ENCODE measurements at places on chromosomes 1 and 21.
A peak's percentile ranks its signal among the peaks of the same experiment; 100 is the strongest.

DNA sequence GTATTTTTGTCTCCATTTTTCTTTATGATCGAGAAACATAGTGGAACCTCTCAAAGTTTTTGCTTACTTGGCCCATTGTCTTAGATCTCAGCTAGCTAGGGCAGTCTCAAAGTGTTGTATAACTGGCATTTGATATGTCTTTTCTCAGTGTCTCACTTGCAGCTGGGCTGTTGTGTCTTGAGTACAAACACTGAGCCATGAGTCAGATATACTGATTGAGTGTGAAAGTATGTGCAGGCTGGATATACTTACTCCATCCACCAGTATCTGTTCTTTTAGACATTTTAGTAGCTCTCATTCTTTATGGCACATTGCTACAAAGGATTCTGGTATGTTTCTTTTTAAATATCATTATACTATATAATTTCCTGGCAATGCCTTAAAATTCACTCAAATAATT is 14.3 kb upstream of the GPR52 start:
- DNase-seq, result no peak

GRCh38 chr1:152823294-152823693 is 4.0 kb upstream of the LCE1A start:
- no peak for DNase-seq

- DNase-seq, result no peak
Measured at GRCh38 chr1:35287807-35288640, 19.5 kb downstream of the ZMYM4 start.

GRCh38 chr21:36709868-36710728 is 11.2 kb downstream of the SIM2 start:
- DNase-seq, result peak; percentile 79

- no peak for DNase-seq
Measured at GRCh38 chr1:193070386-193070753, 11.0 kb downstream of the RO60 start.

DNA sequence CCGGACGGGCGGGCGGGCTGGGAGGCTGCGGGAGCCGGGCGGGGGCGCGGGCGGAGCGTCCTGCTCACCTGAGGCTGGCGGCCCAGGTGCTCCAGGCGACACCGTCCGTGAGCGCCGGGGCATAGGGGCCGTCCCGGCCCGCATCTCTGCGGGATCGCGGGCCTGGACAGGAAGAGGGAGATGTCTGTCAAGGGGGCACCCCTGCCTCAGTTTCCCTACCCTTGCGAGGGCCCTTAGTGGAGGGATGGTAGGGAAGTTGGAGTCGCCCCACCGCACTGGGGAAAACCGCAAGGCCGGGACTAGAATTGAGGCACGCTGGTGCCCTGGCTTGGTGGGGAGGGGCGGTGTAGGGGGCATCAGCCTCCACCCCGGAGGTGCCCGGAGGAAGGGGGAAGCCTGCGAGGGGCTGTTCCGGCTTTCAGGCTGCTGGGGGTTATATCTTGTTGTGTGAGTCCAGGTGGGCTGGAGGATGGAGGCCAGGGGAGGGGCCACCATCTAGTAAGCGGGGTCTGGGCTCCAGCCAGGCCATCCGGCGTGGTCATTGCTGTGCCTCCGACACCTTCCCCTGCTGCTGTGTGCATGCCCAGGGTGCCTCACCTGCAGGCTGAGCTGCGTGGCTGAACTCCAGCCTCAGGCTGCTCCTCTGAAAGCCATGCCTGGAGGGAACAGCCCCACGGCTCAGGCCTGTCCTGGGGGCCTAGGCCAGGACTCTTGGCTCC is 580 bp downstream of the VWA1 start:
- DNase-seq, result no peak

GRCh38 chr1:81179242-81179641 is 621.5 kb upstream of the ADGRL2 start:
- DNase-seq, result no peak

- no peak for DNase-seq
Measured at GRCh38 chr1:202249436-202249835, 55.8 kb downstream of the LGR6 start.

- no peak for DNase-seq
Measured at GRCh38 chr1:151537112-151537511, 3.0 kb upstream of the TUFT1 start.

DNA sequence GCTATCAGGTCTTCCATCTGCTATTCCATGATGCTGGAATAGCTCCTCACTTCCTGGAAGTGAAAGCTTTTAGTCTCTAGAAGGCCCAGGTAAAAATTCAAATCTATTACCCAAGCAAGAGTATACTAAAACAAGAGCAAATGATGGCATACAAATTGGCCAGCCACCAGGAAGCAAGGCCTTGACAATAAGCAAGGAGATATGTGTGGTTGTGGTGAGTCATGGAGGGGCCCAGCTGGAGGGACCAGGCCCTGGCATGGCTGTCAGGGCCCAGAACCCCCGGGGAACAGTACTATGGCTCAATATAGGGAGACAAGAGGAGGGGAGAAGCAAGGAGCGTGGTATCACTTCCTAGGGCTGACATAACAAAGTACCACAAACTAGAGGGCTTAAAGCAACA is 358.7 kb downstream of the RRAGC start:
- no peak for DNase-seq

DNA sequence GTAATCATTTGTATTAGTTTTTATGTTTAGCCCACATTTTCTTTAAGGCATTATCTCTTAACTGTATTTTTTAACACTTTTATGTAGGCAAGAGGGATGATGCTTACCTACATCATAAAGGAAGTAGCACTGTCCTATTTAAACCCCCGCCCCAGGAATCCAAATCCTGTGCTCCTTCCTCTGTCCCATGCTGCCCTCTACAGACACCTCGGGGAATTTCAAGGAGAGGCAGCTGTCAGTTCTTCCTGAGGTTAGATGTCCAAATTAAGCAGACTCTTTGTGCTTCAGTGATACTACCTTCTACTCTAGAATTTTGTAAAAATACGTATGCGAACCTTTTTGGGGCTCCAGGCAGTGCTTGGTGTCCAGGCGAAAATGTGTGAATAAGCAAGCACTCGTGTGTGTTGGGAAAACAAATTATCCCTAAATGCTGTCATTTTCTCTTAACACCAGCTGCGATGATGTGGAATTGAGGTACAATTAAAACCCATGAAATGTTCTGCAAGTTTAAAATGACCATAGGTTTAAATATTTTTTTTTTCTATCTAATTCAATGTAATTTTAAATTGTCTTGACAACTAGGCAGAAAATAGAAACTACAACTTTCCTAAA is 19.2 kb downstream of the CRCT1 start:
- DNase-seq, result no peak

GRCh38 chr1:173553312-173553711 is 49.6 kb downstream of the SLC9C2 start:
- no peak for DNase-seq

GRCh38 chr1:11880181-11880575 is 21.4 kb upstream of the NPPB start:
- DNase-seq, result no peak

DNA sequence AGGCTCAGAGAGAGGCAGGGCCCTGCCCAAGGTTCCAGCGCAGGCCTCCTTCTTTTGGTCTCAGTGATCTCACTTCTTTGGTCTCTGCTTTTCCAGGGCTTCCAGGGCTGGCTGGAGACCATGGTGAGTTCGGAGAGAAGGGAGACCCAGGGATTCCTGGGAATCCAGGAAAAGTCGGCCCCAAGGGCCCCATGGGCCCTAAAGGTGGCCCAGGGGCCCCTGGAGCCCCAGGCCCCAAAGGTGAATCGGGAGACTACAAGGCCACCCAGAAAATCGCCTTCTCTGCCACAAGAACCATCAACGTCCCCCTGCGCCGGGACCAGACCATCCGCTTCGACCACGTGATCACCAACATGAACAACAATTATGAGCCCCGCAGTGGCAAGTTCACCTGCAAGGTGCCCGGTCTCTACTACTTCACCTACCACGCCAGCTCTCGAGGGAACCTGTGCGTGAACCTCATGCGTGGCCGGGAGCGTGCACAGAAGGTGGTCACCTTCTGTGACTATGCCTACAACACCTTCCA is 7.7 kb downstream of the C1QB start:
- no peak for DNase-seq

GRCh38 chr1:24897263-24898151 is 32.6 kb downstream of the RUNX3 start:
- DNase-seq, result peak; percentile 67
